ENCODE measurements at places on chromosomes 13 and 19.

DNA sequence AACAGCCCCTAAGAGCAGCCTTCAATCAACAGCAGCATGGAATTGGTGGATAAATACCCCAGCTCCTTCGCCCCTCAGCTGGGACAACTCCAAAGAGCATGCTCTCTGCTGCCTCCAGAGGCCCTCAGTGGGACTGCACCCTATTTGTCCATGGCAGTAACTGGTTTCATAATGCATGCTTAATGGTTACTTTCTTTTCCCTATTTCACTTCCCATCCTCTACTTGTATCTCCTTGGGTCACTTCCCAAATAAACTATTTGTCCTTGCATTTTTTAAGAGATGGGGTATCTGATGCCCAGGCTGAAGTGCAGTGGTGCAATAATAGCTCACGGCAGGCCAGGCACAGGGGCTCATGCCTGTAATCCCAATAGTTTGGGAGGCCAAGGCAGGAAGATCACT lies 13.5 kb upstream of the TPM4 start:
- peak; percentile 66 for DNase-seq

DNA sequence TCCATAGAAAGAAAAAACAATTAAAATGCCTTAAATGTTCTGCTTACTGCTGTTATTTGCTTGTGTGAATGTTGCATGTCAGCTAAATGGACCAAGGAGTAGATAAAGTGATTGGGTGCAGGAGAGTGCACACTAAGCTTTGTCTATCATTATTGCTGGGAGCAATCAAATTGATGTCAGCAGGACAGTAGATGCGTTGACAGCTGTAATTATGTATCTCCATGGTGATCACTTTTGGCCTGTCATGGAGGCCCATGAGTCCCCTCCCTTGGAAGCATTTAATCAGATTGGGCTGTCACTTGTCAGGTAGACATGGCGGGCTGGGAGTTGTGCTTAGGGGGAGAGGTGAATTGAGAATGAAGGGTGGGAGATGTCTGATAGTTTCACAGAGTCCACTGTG lies 215.3 kb downstream of the PCCA start:
- no peak for DNase-seq

DNA sequence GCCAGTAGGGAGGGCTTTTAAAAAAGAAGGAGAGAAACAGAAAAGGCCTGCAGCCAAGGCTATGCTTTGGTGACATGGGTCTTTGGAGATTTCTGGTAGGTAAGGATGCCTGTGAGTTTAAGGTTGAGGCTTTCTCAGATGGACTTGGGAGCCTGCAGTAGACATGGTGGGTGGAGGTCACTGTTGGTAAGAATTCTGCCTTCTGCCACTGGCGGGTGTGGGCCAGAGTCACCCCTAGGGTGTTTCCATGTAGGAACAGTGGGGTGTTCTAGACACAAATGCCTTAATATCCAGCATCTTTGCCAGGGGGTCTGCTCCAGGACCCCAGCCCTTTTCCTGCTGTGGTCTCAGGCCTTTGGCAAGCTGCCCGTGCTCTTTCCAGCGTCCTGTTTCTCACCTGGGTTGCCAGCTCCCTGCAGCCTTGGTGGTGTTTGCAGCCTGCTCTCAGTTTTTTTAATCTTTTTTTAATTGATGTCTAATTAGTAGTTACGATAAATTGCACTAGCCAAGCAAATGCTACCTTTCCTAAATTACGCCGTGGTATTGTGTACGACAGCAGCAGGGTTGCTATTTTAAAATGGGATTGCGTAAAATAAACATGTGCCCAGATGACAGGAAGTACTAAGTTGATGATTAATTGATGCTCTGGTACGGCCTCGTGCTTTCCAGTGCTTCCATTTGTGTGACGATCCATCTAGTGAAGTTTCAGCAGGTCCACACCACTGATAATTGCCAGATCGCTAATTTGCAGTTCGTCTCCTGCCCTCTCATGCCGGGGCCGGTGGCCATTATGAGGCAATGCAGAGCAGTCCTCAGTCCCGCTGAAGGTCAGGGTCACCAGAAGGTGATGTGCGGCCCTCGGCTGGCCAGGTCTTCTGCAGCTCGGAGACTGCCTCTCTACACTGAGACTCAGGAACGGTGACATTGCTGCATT lies 35.3 kb upstream of the NPAS1 start:
- DNase-seq: no peak

- DNase-seq: no peak
Measured at GRCh38 chr19:12453495-12453894, 12.7 kb upstream of the ZNF443 start.

GRCh38 chr19:28443361-28443760 lies 769.6 kb downstream of the UQCRFS1 start:
- DNase-seq: no peak

GRCh38 chr13:46492946-46493345 lies 60.0 kb upstream of the LRCH1 start:
- no peak for DNase-seq

- DNase-seq: no peak
Measured at GRCh38 chr19:5534787-5535586, 32.8 kb downstream of the TINCR start.

- DNase-seq: no peak
Measured at GRCh38 chr19:3272952-3273351, 48.5 kb downstream of the CELF5 start.

GRCh38 chr13:40074338-40074737 lies 418.9 kb downstream of the COG6 start:
- DNase-seq: no peak

DNA sequence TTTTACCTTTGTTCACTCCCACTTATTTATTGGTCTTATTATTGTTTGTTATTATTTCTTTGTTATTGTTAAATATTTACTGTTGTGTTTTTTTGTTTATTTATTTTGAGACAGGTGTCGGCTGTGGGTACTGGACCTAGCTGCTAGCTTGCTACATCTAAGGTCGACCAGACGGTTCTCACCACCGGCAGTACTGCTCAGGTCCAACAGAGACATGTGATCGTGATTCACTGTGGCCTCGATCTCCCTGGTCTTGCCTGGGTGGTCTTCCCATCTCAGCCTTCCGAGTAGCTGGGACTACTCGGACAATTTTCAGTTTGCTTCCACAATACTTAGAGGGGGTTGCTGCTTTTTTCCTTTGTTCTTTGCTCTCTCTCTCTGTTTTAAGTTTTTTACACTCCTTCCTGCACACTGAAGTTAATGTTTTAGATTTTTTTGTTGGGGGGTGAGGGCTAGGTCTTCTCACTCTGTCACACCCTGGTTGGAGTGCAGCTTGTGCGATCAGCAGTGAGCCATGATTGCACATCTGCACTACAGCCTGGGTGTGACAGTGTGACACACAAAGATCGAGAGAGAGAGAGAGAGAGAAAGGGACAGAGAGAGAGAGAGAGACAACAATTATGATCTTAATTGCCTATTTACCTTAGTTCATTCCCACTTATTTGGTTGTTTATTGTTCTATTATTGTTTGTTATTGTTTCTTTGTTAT lies 1432.4 kb downstream of the UQCRFS1 start:
- no peak for DNase-seq

DNA sequence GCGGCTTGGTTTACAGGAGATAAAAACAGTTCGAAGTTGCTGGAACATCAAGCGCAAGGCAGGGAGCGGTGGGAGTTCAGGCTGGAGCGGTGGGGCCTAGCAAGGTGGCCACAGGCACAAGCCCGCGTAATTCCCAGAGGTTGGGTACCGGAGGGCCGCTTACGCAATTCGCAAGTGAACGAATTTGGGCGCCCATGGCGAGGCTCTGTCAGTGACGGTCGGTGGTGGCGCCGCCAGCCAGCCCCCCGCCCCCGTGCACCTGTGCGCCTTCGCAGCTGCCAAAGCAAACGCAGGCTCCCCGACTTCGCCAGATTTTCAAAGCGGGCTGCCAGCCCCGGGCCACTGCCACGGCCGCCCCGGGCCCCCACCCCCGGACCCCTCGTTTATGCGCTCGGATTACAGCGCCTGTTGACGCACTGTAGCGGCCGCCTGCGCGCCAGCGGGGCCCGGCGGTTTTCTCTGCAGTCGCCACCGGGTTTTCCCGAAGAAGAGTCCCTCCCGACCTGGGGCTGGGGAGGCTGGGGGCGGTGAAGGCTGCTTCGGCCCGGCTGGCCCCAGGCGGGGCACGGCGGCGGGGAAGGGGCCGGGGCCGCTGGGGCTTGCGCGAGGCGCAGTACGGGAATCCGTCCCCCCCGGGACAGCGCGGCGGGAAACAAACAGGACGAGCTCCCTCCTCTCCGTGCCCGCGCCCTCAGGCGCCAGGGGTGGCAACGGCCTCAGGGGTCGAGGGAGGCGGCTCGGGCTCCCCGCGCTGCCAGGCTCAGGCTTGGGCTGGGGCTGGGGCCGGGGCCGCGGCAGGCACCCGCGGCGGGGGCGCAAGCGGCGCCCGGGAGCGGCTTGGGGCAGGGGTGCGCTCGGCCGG lies 709 bp downstream of the N4BP2L1 start:
- peak; percentile 26 for DNase-seq

DNA sequence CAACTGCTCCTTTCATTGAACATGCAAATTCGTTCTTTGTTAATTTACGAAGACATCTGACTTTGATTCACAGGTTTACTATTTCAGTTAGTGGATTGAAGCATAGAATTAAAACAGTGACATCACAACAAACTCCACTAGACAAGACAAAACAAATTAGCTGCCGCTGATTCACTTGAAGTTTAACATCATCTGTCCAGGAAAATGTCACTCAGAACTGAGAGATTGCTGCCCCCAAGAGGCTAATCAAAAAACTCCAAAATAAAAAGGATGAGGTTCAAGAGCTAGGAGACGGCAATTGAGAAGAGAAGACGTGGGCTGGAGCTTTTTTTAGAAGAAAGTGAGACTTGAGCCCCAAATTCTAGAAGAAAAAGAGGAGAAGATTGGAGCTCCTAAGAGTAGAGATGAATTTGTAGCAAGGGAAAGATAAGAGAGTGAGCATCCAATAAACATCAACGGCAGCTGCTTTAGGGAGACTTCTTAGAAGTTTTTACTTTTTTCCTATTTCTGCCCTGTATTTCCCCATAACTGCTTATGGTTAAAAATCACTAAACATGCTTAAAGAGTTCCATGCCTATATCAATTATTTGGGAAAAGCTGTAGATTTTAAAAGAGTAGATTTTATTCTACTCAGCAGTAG lies 40.8 kb upstream of the TPP2 start:
- DNase-seq: no peak

GRCh38 chr13:24199016-24199415 lies 38.5 kb downstream of the SPATA13 start:
- DNase-seq: no peak

GRCh38 chr13:34762312-34762711 lies 179.8 kb upstream of the NBEA start:
- no peak for DNase-seq

DNA sequence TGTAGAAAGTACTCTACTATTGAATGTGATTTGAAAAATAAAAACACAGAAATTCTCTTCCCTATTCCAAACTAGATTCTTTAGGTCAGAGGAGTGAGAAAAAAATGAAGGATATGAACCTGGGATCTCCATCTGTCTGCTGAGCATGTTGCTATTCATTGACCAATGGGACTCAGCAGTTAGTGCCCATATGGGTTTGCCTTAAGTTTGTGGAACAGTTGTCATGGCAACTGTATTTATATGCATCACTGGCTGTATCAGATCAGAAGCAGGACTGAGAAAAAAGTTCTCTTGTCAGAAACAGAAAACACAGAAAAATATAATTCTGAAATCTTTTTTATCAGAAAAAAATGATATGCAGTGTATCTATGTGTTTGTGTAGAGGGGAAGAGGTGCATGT lies 73.3 kb upstream of the ATXN8OS start:
- no peak for DNase-seq

DNA sequence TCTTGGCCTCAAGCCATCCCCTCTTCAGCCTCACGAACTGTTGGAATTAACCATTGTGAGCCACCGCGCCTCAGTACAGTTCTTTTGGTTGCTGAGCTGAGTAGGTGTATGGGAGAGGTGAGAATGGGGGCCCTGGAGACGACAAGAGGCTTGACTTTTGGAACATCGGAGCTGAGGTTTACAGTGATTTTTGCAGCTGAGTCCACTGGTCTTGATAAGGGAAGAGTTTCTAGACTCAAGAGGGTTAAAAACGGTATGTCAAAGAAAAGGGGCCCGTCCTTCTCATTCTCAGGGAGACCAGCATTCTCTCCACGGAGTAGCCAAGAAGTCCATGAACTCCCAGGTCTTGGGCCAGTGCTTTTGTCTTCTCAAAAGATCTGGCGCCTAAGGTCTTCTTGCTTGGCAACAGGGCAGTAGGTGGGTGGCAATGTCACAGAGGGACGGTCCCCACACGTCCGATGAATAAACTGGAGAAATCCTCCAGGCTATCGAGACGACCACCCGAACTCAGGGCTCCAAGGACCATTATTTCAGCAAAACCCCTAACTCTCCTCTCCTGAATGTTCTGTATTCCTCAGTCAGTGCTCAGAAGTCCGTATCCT lies 6.4 kb upstream of the QTRT1 start:
- no peak for DNase-seq

DNA sequence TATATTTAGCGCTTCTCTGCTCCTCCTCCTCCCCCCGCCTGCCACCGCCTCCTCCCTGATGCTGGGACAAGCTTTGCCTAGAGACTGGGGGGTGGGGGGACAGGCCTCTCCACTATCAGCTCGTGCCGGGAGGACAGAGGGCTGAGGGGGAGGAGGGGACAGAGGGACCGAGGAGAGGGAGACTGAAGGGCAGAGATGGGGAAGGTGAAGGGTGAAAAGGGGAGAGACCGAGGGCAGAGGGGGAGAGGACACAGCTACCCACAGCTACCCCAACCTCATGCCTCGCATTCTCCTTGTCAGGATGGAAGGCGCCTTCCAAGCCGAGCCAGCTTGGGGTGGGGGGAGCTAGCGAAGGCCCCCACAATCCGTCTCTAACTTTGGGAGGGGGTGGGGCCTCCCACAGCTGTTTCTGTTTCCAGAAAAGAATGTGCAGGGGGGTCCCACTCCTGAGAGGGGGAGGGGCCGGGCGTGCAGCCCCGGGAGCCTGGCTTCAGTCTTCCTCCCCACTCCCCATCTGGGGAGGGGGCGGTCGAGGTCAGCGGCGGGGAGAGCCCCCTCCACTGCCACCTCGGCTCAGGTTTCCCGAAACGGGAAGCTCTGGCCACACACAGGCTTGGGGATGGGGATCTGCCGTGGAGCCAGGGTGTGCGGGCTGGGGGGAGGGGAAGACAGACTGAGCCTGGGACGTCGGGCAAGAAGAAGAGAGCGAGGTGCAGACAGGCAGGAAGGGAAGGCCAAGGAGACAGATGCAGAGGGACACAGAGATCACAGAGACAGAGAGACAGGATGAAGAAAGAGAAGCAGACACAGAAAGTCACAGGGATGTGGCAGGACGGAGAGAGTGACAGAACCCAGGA lies 1.6 kb downstream of the DACT3 start:
- no peak for DNase-seq

DNA sequence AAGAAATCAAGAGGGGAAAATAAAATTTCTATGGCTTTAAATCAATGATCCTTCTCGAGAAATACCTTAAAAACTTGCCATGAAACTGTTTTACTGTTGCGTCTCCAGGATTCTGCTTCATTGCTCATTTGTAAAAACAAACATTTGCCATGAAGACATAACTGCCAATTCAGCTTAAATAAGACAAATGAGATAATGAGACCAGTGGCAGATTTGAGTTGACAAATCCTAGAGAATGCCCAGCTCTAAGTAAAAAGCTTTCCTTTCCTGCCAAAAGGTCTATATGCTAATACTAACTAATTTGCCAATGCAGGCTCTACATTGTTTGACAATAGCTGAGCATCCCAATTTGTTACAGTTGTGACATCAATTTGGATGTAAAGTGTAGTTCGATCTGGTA lies 400.5 kb upstream of the PCDH9 start:
- no peak for DNase-seq
